Activated T-helper 1 cell treated with anti-CD3 and anti-CD28 coated beads, Interleukin-2, amount 50 U/mL, for 16 hours (primary cell): ENCODE measurements at places on chromosomes 5 and 9.

DNA sequence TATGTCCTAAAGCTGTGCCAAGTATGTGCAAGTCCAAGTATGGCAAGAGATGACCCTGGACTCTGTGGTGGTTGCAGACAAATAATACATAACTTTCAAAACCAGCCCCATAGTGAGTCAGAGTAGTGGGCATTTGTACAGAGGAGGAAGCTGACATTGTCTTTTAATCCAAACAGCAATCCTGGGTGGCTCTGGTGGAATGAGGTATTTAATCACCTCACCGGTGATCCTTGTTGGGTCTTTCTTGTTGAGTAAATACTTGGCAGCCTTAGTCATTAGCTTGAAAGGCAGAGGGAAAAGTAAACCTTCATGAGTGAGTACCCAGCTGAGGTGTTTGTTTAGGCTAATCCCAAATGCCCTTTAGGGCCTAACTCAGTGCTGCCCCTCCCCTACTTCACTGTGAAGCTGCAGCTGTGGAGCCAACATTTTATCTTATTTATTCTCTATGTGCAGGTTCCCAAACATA, 148.7 kb upstream of the SLC12A2 start:
- DNase-seq = no peak

DNA sequence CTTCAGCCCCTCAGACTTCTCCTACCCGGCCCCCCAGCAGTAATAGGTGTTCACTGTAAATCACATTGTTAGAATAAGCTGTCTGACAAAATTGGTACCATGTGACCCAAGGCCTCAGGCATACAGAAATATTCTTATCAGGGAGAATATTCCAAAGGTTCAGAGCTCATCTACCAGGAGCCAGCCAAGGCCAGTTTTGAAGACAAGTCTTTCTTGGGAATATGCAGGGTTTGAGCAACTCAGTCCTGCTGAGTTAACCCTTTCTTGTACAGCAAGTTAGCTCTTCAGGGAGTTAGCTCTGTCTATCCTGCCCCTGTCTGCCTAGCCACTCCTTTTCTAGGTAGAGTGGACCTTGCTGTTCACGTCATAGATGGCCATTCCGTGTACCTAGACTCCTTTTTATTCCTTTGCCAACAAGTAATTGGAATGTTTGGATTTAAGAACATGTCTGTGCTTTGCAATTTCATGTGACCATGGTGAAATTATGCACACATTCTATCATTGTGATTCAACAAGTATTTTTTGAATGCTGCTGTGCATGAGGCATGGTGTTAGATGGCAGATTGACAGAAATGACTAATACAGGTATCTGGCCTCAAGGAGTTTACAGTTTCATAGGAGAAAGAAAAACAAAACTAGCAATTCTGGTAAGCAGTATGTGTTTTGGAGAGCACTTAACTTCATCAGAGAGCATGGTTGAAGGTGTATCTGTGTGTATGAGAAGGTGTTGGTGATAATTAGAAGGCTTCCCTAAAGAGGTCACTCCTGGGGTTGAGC, 22.6 kb downstream of the TGFBR1 start:
- DNase-seq = no peak

DNA sequence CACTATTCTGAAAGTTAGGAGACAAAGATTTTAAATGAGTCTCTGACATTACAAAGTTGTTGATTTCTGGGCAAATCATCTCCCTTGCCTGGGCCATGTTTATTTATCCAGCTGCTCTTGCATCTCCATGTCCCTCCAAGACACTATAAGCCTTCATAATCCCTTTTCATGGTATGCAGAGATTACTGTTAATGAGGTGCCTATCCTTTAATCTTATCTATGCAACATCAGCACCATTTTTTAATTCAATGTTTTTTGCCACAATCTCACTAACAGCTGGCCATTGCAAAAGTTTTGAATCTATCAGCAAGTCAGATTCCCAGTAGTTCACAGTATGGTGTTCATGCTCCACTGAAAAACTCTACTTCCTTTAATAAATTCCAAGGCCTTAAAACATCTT, 108.5 kb upstream of the PTPRD start:
- DNase-seq = no peak

DNA sequence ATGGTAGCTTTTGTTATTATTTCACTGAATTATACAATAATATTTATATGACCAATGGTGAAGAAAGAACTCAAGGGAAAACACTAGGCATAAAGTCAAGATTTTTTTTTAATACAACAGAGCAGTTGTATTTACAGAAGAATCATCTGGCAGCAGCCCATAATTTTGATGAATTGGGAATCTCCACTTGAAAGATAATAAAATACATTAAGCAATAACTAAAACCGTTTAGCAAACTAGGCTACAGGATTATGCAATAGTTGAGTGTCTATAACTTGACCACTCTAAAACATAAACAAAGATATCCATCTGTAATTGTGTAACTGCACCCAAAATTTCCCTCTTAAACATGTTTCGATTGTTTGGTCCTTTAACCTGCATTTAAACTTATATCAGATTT, 80.8 kb downstream of the SNCAIP start:
- DNase-seq = no peak

- DNase-seq = no peak
Measured at GRCh38 chr5:17218353-17219005, 1.0 kb downstream of the BASP1 start.

DNA sequence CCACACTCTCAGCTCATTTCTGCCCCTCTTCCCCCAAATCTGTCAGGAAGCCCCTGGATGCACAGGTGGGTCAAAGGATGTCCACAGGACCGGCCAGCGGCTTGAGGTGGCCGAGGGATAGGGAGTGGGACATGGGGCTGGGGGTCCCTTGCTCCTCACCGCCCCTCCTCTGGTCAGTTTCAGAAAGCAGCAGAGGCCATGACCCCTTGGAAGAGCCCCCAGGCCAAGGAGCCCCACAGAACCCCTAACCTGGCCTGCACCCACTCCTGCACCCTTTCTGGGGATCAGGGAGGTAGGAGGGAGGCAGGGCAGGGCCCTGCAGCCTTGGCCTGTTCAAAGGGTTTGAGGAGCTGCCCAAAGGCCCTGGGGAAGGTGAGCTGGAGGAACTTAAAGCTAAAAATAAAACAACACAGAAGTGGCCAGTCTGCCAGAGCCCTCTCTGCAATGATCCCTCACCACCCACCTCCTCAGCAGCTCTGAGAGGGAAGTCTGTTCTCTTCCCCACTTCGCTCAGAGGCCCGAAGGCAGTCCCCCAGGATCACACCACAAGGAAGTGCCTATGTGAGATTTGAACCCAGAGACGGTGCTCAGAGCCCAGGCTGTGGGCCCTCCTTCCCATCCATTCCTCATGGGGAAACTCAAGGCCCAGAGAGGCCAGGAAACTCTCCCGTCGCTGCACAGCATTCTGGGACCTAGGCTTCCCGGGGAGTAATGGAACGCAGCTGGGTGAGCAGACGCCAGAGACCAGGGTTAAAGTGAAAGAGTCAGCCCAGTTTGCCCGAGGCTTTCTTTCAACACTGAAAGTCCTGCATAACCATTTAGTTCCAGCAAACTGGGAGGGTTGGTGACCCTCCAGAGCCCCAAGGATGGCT, 910 bp downstream of the ENG start:
- no peak for DNase-seq

DNA sequence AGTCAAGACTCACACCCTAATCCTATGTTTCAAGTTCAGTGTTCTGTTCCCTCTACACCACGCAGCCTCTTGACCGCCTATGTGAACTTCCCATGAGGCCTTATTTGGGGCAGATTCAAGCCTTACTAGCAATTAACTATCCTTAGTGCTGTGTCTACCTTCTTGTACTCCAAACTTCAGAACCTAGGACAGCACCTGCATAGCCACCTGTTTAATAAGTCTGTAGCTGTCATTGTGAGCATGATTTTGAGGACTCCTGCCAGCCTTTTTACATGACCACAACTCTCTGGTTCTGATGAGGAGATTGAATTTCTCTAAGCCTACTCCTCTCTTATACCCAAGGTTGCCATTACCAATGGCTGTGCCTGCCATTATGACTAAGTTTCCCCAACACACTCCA, 50.8 kb upstream of the PCSK1 start:
- DNase-seq = no peak
